ENCODE measurements at places on chromosomes 3 and 15. TPM values are rescaled to one million over a fixed set of nuclear protein-coding genes. Genes with fewer than 3 reads are reported as not detected.

DNA sequence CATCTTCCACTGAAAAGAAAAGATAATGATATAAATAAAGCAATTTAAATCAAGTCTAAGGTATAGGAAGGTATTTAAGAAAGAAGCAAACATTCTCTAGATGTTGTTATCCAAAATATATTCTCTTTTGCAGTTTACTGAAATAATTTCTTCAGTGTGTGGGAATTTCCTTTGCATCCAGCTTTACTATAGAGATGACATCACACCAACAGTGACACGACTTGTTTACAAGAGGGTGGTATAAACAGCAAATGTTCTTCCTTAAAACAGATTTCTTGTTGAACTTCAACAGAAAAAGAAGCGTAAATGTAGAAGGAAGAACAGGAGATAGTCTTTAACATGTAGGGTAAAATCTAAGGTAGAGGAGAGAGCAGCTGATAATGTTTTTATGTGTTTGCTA lies 202.5 kb downstream of the ROBO2 start:
- DNase-seq, result no peak

DNA sequence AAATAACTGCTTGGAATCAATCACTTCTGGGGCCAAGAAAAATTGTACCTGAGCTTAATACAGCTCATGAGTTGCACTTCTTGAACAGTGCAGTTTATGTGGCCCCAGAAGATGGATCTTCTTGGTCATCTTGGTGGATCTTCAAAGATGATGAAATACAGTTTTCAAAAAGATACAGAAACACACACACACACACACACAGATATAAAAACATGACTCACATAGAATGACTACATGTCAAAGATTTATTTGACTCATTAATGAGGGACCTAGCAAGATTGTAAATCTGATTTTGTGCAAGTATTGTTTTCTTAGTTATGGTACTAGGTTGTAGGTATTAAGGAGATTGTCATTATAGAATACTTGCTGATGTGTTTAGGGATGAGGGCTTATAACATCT lies 32.6 kb downstream of the PDCD6IP start:
- DNase-seq, result no peak

DNA sequence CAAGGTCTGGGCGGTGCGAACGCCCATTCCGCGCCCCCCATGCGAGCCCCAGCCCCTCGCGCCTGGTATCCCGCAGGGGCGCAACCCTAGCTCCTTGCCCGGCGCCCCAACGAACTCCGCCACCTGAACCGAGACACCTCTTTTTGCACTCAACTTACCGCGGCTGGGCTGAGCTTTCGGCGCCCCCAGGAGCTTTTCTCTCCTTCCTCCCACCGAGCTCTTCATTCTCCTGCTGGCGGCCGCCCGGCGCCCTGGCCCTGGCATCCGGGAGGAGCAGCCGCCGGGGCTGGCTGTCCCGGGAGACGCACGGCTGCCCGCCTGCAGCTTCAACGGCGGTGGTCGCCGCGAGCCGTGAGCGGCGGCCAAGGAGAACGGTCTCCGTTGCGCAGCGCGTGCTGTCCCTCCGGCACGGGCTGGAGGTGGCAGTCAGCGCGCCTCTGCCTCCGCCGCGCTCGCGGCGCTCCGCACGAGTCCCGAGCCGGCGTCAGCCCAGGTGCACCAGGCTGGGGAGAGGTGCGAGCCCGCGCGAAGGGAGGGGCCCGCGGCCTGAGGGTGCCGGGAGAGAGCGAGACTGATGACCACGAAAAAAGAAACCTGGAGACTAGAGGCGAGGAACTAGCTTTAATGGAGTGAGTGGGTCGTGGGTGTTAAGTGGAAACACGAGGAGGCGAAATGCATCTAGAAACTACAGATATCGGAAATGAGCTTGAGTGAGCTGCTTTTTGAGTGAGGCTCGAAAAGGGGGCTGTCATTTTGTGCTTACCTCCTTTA lies 621.5 kb upstream of the ZNF385D start:
- peak; percentile 83 for DNase-seq

DNA sequence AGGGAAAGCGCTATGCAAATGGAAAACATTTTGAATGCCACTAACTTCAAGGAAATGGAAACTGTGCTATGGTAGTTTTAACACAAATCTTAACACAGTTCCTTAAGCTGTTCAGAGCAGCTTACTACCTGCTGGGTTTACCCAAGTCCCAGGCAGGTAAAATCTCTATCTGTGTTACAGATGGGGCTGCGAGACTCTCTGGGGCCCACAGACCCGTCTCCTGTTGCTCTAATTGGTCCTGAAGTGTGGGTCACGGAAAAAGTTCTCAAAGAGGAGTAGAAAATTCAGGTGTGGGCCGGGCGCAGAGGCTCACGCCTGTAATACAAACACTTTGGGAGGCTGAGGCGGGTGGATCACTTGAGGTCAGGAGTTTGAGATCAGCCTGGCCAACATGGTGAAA lies 16.9 kb upstream of the ZFYVE19 start:
- no peak for DNase-seq

GRCh38 chr15:66801266-66801665 lies 99.2 kb downstream of the SMAD6 start:
- DNase-seq, result no peak

- no peak for DNase-seq
Measured at GRCh38 chr3:186418671-186419145, 56.7 kb upstream of the DGKG start.

- no peak for DNase-seq
Measured at GRCh38 chr3:41653571-41654239, 308.2 kb downstream of the ULK4 start.

GRCh38 chr3:129112308-129113052 lies 9.1 kb downstream of the RAB43 start:
- DNase-seq, result no peak

Gene CKMT1A
- not detected for total RNA-seq

DNA sequence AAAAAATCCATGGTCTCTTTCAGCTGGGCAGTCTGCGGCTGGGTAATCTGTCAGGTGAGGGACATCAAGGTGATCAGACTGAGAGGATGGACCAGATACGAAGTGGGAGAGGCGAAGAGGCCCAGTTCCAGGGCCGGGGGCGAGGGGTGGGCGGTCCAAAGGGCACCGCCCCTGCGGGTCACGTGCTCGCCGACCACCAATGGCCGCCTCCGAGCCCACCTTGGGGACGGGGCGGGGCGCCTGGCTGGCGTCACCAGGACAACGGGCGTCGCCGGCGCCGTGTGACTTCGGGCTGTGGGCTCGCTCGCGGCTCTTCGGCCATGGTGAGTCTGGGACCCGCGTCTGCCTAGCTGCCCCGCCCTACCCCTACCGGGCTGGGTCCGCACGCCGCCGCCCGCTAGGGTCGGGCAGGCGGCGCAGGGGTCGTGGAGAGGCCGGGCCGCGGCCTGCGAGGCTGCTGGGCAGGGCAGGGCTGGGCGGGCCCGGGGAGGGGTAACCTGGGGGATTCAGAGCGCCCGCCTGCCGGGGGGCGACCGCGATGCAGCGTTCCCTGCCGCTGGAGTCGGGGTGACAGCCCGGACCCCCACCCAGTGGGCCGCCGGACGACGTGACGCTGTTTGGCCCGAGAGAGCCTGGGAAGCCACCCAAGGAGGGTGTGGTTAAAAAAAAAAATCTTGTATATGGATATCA lies at the start of gene FBXL2:
Gene FBXL2, plus strand, starts transcription at position 250 of the 690 bp plus-strand sequence. Its CDS starts 71 bp downstream, at position 321.
- DNase-seq, result peak; percentile 95

DNA sequence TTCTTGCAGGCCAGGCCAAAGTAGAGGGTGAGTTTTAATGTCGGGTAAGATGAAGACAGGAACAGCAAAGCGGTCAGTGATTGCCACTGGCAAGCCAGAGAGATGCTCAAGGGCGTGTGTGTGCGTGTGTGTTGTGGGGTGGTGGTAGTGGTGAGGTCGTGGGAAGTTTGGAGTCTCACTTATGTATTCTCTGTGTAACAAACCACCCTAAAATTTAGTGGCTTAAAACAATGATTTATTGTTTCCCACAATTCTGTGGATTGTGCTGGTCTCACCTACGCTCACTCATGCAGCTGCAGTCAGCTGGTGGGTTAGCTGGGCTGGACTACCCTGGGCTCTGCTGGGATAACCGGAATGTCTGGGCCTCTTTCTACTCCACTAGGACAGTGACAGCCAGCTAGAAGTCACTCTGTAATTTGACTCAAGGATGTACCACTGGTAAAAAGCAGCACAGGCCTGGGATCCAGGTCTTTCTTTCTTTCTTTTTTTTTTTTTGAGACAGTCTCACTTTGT lies 50.9 kb upstream of the BHLHE40 start:
- DNase-seq, result no peak

DNA sequence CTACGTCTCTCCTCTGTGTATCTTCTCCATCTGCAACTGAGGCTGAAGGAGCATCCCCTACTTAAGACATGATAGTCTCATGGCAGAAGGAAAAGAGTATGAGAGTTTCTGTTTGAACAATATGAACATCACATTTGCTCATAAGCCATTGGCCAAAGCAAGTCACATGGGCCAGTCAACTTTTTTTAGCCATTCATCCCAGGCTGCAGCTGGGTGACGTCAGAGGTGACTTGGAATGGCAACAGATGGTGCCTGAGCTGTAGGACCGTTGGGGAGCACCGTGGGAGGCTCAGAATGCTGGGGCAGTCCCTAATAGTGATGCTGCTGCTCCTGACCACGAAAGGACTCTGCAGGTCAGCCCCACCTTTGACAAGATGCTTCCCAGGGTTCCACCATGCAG lies 58.7 kb downstream of the CRTC3 start:
- DNase-seq, result no peak

Gene PRR20G
- total RNA-seq, result not detected

DNA sequence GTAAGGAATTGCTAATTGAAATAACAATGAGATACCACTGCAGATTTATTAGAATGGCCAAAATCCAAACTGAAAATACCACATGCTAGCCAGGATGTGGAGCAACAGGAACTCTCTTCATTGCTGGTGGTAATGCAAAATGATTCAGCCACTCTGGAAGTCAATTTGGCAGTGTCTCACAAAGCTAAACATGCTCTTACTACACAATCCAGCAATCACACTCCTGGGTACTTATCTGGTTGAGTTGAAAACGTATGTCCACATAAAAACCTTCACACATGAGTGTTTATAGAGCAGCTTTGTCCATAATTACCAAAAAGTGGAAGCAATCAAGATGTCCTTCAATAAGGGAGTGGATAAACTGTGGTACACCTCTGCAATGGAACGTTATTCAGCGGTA lies 113.3 kb downstream of the SMAD6 start:
- DNase-seq, result no peak

Gene GOLGA8Q
- total RNA-seq, result 1.6 TPM

GRCh38 chr3:12947504-12948369 lies 106.4 kb upstream of the RPL32 start:
- DNase-seq, result no peak

DNA sequence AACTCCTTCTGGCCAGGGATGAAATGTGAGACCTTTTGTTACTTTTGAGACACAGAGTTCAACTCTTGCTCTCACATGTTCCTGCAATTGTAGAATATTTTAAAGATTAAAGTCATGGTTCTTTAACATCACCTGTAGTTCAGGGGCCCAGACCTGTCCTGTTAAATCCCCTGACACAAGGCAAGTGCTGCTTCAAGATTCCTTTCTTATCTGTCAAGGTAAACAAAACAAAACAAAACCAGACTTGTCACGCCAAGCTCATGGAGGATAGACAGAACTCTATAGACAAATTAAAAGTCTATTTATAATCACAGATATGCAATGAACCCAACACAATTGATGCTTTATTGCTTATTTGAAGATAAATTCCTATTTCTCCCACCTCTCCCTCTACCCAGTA lies 48.6 kb upstream of the NEDD4 start:
- DNase-seq, result no peak

DNA sequence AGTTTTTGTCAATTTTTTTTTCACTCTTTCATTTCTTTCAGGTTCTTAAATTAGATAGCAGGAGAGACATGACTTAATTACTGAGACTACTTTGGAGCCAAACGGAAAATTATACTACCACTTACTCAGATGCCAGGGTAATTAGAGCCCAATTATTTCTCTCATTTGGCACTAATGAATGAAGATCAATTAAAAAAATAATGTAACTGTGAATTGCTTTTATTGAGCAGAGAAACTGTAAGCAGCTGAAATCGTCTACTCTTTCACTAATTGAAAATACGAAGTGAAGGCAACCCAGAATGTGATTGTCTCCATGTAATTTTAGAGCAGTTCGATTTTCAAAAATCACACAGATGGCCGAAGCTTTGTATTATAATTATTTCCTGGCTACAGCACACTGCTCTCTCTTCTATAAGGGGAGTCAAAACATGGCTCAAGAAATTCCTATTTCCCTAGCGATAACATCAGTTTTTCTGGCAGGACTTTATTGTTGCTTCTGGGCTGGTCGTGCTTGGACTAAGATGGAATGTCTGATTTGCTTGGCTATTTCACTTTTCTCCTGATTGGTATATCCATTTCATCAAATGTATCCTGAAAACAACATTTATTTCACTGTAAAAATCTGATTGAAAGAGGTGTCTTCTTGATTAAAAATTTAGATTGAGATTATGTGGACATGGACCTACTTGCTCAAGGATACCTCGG lies 55.8 kb upstream of the PDZRN3 start:
- DNase-seq, result no peak

DNA sequence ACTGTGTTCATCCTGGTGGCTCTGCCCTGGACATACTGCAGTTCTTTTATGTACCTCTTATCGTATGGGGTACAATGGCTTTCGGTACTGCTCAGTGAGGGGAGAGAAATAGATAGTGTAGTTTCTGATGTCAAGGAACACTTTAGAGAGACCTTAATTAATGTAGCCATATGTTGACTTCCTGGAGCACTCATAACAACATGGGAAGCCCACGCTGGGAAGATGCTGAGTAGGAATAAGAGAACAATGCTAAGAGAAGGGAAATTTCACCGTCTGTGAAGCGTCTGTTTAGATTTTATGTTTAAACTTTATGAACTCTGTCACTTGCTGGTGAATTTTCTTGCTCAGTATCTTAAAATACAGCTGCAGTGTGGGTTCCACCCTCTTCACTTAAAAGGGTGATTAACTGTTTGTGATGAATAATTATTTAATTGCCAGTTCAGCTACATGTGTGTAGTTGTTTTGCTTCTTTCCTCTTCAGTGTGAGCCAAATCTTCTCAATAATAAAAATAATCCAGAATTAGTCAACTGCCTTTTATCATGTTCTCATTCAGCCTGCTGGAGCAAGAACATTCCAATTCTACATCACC lies 373.1 kb upstream of the TPRG1 start:
- no peak for DNase-seq

GRCh38 chr3:195255176-195255500 lies 15.8 kb downstream of the XXYLT1 start:
- DNase-seq, result peak; percentile 64

DNA sequence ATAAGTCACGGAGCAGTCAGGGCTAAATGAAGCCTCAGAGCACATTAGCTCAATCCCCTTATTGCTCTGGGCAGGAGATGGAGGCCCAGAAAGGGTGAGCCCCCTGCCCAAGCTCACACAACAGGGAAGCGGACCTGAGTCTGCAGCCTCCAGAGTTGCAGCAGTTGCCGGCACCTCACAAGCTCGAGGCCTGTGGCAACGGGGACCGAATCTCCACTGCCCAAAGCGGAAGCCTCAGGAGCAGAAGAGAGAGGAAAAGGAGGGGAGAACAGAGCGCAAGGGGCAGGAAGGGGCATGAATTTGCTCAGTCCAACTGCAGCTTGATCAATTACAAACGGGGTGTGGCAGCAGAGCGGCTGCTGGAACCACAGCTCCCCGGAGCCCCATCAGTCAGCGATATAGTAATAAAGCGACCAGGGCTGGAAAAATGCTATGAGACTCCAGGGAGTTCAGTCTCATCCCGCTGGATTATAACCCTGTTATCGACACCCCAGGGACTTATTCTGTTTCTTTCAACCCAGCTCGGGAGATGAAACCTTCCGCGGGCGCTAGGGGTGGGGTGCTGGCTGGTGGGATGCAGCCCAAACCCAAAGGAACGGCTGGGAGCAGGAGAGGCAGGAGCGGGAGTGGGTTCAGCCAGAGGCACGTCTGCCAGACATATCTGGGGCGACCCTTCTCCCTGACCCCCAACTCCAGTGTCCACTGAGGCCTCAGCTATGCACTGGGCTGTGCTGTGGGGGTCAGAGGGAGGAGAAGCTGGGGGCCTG lies 219.7 kb upstream of the LINGO1 start:
- no peak for DNase-seq

Gene RHOV
- 0.46 TPM for total RNA-seq
